HCT116 (cell line): ENCODE measurements at places on chromosomes 4 and X. TPM values are rescaled to one million over a fixed set of nuclear protein-coding genes. Genes with fewer than 3 reads are reported as not detected.

GRCh38 chr4:130675266-130675665 is 1579.3 kb downstream of the C4orf33 start:
- no peak for DNase-seq

- no peak for DNase-seq
These were observed 487 bp downstream of the TBCK start for GRCh38 chr4:106315476-106315967.

DNA sequence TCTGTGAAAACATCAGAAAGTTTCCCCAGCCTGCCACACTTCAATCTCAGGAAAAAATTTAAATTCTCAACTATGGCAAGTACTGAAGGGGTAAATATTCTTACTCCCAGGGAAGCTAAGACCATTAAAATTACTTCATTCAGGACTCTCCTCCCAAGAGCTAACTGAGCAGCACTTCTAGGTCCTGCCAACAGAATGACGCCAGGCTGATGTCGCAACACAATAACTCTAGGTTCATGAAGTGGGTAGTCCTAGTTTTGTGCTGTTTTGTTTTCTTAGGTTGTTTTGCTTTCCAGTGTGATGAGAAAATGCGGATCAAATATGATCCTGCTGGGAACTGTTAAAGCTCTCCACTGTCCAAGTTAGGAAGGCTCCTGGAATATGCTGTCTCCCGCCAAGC is 180.0 kb downstream of the NKX6-1 start:
- no peak for DNase-seq

Gene MAGEE2
- not detected for total RNA-seq

DNA sequence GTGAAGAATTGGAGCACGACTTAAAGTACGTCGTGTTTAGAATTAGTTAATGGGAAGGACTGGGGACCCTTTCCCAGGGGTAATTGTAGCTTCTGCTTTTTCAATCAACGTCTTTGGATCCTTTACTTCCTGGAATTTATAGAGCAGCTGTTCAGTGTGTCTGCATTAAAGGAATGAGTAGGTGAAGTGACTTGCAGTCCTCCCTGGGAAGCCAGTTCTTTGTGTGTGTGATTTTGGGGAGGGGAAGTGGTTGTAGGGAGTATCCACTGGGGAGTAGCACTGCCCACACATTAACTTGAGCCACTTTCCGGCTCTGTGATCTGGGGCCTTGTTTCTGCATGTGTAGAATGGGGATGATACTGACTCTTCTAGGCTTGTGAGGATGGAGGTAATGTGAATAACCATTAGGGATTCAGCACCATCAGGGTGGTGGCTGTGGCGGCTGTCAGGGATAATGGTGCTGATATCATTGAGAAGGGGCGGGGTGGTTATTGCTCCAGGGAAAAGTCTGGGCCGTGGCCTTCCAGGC is 54.7 kb downstream of the TMEM131L start:
- no peak for DNase-seq

DNA sequence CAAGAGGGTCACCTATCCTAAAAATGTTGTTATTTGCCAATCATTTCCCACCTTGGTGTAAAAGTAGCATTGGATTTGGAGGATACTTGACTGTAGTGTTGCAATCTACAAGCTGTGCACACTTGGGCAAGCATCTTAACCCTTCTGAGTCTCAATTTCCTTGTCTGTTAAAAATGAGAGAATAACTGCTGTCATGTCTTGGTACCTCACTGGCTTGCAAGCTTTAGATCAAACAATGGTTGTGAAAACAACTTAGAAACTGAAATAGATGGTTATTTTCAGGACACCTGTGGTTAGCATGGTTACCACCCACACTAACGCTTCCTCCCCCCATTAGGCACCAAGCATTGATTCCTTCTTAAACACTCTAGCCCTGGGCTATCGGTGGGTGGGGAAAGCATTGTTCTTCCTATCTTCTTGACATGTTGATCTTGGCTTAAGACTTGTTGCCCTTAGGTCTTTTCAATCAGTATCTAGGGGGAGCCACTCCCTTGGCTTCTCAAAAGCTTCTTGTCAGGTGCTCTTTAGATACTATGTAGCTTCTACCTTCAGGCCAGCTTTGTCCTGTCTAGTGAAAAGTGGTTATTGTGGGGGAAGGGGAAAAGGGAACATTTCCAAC is 10.6 kb upstream of the AMOT start:
- no peak for DNase-seq

- DNase-seq = peak; percentile 3
These were observed 26.7 kb downstream of the NR3C2 start for GRCh38 chr4:148415500-148415899.

DNA sequence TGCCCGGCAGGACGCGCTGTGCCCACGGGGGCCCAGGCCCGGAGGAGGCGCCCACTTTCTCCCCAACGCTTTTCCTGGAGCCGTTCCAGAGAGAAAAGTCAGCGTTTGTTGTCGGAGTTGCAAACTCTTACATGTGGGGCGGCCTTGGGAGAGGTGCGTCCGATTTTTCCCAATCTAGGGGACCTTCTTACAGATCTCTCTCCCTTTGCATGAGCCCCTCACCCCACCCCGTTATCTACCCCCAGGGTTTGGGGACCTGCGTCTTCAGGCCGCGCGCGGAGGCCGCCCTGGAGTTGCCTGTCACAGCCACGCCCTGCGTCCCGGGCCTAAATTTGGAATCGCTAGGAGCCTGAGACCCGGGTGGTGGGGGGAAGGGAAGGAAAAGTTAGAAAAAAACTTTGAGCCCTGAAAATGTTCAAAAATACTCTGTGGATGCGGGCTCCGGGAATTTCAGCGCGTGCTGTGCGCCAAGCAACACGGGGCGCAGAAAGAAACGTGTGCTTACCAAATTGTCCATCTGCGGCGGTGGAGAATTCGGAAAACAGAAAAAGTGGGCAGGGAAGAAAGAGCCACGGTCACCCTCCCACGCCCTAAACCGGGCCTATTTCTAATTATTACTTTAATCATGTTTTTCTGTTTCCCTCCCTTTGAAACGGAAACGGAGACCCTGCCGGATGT is 587 bp downstream of the CD99 start:
- DNase-seq = no peak

GRCh38 chr4:88989990-88990389 is 67.0 kb downstream of the FAM13A start:
- no peak for DNase-seq

Gene SAT1
- total RNA-seq = 821 TPM

- DNase-seq = no peak
These were observed 23.0 kb upstream of the CCDC149 start for GRCh38 chr4:24935856-24936255.

DNA sequence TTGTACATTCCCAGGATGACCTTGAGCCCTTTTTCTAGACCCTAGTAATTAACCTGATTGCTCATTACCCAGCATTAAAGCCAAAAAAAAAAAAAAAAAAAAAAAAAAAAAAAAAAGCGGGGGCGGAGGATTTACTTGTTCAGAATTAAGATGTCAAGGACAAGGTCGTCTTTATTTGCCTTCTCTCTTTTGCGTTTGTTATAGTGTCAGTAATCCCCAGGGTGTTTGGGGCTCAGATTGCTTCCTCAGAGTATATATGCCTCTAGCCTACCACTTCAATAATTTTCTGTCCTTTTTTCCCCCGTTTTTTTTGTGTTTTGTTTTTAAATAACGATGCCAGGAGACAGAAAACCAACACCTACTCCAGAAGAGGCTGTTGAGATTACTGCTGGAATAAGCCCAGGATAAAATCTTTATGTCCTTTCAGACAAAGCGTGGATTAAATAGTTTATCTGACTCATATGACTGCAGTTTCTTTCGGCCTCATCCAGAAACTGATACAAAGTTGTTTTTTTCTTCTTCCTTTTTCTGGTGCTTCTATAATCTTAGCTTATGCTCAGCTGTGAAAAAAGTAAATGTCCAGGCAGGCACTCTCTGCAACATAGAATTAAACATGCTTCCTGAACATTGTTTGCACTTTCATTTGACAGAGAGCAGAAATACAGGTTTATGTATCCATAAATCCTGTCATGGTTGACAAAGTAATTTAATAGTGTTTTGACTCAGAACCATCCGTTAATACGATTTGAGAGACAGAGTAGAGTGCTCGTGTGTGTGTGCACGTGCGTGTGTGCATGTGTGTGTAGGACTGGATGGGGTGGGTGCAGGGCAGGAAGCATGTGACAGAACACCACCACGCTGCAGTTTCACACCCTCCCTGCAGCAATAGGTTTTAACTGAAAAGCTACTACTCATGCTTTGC is 138.6 kb downstream of the AFF1 start:
- DNase-seq = no peak

Gene SORCS2
- 0.37 TPM for total RNA-seq

DNA sequence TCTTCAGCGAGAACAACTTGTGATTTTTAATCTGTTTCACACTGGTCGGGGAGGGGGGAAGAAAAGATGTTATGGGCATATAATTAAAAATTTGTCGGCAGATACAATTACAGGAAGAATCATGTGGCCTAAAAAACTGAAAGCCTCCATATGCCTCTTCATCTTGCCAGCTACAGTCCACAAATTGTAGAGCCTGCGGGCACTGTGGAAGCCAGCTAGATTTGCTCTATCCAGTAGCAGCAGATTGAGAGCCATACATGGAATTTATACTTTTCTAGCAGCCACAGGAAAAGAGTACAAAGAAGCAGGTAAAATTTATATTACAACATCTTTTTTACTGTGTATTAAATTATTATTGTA is 147.3 kb downstream of the TBL1X start:
- DNase-seq = no peak

- DNase-seq = no peak
These were observed 2.4 kb downstream of the ANKRD50 start for GRCh38 chr4:124710015-124710741.

- no peak for DNase-seq
These were observed 1.4 kb downstream of the AMMECR1 start for GRCh38 chrX:110316351-110317060.

Gene SPATA18
- total RNA-seq = 0.47 TPM

Gene SLITRK4
- total RNA-seq = not detected

Gene PDCL2
- total RNA-seq = 0.47 TPM

DNA sequence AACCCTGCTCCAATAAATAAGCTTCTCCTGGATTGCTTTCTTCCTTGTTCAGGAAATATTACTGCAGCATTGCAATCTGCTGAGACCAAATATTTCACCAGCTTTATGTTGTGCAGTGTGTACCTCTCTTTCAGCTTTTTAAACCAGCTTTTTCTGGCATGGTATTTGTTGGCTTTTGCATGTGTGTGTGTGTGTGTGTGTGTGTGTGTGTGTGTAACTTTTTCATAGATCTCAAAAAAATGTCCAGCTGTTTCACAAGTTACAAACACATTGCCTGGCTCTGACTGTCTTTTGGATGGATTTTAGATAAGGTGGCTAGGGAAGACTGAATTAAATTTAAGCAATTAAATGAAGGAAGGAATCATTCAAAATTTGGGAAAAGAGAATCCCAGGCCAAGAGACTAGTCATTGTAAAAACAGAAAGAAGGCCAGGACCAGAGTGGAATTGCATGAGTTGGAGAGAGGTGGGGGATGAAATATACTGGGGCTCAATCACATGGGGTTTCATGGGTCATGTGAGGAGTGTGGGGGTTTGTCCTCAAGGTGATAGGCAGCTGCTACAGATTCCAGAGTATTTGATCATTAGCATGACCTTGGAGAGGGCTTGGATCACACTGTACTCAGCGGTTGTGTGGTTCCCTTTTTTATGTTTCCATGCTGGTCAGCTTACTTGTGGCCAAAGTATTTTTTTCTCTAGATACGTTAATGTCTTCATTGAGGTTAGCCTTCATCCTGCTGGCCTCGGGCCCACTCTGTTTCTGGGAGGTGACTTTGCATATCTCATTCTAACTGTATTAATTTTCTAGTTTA is 357.7 kb upstream of the BOD1L1 start:
- no peak for DNase-seq

DNA sequence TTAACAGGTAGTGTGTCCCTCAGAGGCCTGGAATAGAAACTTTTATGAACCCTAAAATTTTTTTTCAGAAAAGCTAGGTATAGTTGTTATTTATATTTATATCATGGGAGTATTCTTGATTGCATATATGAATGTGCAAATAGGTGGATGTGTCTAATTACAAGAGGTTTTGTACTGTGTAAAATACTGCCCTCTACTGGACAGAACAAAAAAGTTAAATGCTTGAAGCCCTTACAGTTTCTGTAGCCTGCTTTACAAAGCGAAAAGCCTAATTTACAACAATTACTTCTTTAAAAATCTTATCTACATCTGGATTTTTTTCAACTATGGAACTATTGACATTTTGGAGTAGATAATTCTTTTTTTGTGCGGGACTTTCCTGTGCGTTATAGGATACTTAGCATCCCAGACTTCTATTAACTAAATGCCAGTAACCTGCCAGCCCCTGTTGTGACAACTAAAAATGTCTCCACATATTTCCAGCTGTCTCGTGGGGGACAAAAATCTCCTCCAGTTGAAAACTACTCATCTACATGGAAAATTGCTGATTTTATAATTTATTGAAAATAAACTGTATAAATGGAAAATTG is 35.1 kb downstream of the ENPEP start:
- peak; percentile 56 for DNase-seq
